ENCODE measurements at places on chromosomes 7 and 10.

- no peak for DNase-seq
Observed at GRCh38 chr10:62826273-62826672, 10.1 kb upstream of the EGR2 start.

- DNase-seq, result peak; percentile 87
Observed at GRCh38 chr10:101397140-101397539, 43.2 kb downstream of the BTRC start.

DNA sequence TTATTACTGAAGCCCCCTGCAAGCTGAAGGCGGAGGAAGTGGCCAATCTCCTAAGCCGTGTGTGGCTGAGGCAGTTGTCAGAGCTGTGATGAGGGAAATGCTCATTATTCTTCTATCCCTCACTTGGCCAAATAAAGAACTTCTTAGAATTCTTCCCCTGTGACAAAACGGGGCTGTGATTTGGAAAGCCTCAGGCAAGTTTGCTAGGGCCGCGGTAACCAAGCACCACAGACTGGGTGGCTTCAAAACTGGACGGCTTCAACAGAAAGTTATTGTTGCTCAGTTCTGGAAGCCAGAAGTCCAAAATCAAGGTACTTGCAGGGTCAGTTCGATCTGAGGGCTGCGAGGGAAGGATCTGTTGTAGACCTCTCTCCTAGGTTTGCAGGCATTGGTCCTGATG is 72.3 kb upstream of the STEAP1B start:
- DNase-seq, result no peak

DNA sequence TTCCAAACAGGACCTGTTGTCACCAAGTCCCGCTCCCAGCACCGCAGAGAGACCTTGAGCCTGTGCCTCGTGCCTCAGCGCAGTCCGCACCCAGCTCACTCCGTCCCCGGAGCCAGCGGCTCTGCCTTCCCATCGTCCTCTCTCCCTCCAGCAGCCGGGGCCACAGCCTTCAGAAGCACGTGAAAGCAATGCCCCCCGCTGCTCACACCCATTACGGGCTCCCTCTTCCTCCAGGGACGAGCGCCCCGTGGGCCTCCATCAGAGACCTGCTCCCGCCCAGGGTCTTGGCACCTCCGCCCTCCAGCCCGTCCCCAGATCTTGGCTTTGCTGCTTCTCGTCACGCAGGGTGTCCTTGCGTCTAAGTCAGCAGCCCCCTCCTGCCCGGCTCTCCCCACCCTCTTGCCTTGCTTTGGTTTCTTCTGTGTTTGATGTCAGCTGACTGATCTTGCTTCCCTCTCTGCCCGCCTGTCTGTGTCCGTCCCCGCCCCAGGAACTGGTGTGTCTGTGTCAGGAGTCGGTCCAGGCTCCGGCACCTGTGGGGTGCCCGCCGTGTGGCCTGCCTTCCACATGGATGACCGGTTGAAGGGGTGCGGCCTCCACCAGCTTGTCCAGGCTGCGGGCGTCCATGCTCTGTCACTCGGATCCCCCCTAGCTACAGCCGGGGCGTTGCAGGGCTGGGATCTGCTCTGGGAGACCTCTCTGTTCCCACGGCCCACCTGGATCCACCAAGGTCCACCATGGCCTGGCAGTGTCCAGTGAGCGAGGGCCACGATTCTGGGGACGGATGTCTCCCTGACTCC is 61.9 kb downstream of the FOXL3 start:
- peak; percentile 58 for DNase-seq

GRCh38 chr7:115040495-115040894 is 118.6 kb downstream of the MDFIC start:
- no peak for DNase-seq

GRCh38 chr10:133313192-133313591 is 4.5 kb downstream of the ZNF511 start:
- no peak for DNase-seq

GRCh38 chr7:101859411-101860106 is 42.1 kb downstream of the CUX1 start:
- DNase-seq, result no peak

DNA sequence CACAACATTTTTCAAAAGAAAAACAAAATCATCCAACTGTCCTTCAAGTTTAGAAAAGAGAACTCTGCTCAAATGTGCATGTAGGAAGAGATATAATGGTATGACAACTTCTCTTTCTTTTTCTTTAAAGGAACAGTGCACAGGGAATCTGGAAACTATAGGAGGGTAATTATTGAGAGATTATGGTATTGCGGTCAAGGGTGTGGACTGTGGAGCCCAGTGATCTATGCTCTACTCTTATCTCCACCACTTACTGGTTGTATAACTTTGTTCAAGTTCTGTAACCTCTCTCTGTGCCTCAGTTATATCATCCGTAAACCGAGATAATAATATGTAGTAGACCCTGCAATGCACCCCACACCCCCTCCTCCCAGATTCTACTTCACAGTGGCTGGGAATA is 69.8 kb upstream of the PCGF5 start:
- DNase-seq, result no peak

DNA sequence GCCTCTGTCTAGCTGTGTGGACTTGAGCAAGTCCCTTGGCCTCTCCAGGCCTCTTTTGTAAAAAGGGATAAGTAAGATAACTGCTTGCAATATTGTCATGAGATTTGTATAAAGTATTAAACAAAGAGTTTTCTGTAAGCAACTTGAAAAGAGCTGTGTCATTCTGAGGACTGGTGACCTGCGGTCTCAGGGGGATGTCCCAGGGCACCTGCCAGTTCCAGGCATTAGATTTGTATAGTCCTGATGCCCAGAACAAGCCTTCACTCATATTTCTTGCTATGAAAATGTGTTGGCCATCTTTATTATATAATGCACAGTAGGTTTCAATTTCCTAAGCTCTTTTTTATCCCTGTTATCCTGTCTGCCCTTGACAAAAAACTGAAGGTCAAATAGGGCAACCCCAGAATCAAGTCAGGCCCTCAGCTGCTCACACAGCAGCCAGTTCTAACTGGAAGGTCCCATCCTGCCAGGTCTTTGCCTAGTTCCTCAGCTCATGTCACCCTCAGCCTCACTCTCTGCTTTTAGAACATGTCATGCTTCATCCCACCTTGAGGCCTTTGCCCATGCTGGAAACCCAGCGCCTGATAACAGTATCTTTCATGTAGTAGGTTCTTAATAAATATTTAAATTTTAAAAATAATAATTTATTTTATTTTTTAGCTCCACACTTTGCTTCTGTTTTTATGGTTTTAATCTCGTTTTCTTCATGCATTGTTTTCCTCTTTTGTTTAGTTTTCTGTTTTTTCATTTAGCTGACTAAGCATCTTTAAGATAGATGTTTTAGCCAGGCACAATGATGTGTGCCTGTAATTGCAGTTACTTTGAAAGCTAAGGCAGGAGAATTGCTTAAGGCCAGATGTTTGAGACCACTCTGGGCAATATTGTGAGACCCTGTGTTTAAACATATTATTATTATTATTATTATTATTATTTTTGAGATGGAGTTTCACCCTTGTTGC is 87.5 kb upstream of the ZNF92 start:
- no peak for DNase-seq

DNA sequence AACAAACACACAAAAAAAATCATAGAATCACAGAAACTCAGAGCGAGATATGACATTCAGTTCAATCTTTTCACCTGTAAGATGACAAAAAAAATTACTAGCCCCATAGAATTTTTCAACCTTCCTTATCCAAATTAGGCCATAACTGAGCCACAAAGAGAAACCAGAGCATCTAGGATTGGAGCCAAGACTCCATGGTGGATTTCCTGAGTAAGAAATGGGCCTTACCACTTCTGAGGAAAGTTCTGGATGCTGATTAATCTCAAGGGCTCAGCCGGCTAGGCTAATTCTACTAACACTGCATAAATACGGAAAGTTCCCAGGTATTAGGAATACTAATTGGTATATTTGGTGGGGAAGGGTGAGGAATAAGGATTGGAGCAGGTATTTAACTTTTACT is 16.8 kb downstream of the LIPM start:
- no peak for DNase-seq

- DNase-seq, result no peak
Observed at GRCh38 chr7:30206491-30206890, 71.7 kb downstream of the MTURN start.

- no peak for DNase-seq
Observed at GRCh38 chr7:42198974-42199668, 37.9 kb downstream of the GLI3 start.

DNA sequence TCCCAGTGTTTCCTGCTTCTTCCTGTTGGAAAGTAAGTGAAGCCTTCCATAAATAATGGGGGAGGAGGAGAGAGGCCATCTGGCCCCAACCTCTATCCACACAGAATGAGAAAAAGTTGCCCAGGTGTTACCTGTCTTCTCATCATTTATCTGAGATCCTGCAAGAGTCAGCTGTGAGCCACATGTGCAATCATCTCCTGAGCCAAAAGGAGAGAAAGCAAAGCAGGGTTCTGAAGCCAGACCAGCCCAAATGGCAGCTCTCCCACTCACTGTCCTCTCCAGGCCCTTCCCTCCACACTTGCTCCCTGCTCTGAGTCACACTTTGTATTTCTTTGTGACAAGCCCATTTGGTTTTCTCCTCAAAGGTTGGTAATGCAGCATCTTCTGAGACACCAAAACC is 65.9 kb downstream of the FAM204A start:
- DNase-seq, result no peak

- DNase-seq, result no peak
Observed at GRCh38 chr7:74097937-74098614, 14.5 kb downstream of the LIMK1 start.

GRCh38 chr7:80140388-80140787 is 5.8 kb downstream of the GNAI1 start:
- no peak for DNase-seq

DNA sequence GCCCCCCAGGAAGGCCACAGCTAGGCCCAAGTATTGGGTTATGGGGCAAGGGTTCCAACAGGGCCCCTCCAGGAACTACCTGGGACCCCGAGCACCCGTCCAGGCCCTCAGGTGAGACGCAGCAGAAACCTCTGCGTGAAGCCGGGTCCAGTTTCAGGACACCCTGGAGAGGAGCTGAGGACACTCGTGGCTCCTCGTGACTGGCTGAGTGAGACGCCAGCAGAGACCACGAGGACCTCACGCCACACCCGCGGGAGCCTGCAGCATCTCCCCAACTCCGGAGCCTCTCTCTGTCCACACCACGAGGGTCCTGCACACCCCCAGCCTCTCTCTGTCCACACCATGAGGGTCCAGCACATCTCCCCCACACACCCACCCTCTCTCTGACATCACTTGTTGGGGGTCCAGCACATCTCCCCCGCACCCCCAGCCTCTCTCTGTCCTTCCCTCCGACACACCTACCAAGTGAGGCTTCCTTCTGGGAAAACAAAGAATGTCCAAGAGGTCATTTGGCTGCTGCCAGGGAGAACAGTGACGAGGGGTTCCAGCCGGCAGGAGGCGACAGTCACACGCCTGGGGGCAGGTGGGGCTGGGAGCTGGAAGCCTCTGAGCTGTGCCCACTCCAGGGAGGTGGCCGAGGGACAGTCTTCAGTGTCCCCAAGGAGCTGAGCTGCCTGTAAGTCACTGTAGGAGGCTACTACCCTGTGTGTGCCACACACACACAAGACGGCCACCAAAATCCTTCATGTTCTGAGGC is 46.1 kb upstream of the PPP2R2D start:
- DNase-seq, result no peak

DNA sequence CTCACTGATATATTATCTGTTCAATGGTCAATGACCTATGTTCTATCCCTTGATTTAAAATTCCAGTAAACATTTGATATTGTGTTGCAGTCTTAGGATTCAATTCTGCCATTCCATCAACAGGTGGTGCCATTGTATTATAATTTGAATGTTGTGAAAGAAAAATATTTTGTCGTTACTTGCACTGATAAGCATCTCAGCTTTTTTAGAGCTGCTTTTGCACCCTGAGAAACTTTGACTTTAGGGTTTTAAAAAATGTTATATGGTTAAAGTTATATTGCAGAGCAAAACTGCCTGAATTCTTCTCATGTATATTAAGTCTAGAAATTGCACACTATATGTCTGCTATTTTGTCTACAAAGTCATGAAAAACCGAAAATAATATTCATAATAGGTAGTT is 18.8 kb upstream of the MINDY3 start:
- peak; percentile 34 for DNase-seq

GRCh38 chr7:81725003-81725811 is 44.6 kb downstream of the HGF start:
- DNase-seq, result no peak

DNA sequence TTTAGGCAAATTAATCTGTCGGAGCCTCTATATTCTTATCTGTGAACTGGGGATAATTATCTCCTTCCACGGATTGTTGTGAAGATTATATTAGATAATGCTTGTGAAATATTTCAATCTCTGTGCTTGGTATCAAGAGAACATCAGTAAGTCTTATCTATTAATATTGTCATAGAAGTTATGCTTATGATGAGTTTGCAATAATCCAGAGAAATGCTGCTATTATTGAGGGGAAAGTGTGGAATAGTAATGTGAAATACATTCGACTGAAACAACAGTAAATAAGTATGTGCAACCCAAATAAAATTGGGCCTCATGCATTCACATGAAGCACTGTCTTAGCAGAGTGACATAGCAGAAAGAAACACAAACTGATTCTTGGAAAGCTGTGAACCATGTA is 13.7 kb downstream of the RHOBTB1 start:
- no peak for DNase-seq

DNA sequence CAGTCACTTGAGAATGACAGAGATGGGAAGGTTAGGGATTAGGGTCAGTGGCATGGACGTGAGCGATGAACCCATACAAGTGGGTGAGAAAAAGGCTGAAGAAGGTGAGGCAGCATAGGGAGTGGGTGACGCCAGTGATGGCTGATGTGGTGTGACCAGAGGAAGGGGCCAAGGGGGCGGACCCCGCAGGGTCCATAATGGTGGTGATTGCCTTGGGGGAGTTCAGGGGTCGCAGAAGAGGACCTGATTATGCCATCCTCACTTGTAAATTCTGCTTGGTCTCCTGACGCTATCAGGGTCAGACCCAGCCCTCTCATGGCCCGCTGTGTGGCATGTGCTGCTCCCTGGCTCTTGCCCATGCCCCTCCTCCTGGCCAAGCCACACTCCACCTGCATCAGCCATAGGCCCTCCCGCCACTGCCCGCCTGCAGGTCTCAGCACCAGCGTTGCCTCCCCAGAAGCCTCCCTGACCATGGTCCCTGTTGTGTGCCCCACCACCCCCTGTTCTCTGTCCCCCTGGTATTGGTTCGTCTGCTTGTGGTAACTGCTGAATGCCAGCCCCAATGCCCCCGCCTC is 235.7 kb downstream of the EBF3 start:
- no peak for DNase-seq

DNA sequence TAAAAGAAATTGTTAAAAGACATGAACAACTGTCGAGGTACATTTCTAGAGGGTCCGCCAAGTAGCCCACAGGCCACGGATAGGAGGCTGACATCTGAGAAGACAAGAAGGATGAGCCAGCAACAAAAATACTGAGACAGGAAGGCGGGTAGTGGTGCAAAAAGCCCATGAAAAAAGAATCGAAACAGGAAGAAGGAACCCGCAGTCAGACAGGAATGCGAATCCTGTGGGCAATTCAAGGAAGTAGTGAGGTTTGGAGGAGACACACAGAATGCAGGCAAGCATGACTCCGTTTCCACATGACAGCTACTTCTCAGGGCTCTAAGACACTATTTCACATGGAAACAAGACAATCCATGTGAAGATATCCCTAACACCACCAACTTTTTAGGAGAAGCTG is 125.2 kb downstream of the DOCK4 start:
- DNase-seq, result no peak

GRCh38 chr10:62162261-62162981 is 106.2 kb downstream of the RTKN2 start:
- DNase-seq, result no peak

GRCh38 chr10:107075117-107075516 is 89.4 kb downstream of the SORCS1 start:
- no peak for DNase-seq

Data from CD4-positive, alpha-beta T cell treated with Interleukin-4 for 4 hours (primary cell).